T-helper 9 cell (primary cell): ENCODE measurements at places on chromosomes 4 and X.

DNA sequence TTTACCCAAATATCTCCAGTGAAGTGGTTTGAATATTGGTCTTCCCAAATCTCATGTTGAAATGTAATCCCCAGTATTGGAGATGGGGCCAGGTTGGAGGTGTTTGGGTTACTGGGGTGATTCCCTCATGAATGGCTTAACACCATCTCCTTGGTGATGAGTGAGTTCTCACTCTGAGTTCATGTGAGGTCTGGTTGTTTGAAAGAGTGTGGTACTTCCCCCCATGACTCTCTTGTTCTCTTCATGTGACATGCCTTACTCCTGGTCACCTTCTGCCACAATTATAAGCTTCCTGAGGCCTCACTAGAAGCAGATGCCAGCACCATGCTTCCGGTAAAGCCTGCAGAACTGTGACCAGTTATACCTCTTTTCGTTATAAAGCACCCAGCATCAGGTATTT lies 32.9 kb upstream of the OTUD4 start:
- no peak for DNase-seq

- DNase-seq, result no peak
Measured at GRCh38 chrX:38675856-38676255, 114.5 kb downstream of the TSPAN7 start.

DNA sequence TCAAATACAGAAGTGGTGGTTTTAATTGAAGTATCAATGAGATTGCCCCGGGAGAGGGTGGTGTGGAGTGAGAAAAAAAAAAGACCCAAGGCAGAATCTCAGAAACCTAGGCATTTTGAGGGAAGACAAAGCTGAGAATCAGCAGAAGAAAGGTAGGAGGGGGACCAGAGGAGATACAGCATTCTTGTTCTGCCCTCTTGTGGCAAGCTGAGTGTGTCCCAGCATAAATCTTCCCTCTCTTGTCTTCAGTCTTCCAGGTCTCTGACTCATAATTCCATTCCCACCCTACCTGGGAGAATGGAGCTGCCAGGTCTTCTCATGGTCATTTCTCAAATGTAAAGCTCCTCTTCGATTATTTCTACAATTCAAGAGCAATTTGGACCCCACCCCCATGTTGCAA lies 32.7 kb upstream of the MAGED1 start:
- no peak for DNase-seq

DNA sequence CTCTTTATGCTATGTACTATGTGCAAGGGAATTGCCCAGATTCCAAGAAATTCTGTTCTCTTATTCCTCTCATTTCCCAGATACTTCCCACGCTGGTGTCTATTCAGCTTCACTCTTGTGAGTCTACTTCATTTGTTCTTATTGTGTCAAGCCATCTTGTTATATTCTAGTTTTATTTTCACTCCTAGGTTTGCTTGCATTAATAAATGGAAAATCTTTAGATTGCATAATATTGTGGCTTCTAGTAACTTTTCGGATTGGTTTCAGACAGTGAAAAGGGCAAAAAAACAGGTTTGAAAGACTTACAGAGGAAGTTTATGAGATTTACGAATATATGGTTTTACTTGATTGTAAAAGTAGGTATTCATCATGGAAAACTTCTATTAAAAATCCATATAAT lies 128.4 kb downstream of the BTC start:
- no peak for DNase-seq

GRCh38 chr4:163332526-163333406 lies at the start of gene NPY1R:
TSS of gene NPY1R (minus strand) at chr4:163332596. CDS start at chr4:163326554, 6,042 bp downstream.
- DNase-seq, result no peak

DNA sequence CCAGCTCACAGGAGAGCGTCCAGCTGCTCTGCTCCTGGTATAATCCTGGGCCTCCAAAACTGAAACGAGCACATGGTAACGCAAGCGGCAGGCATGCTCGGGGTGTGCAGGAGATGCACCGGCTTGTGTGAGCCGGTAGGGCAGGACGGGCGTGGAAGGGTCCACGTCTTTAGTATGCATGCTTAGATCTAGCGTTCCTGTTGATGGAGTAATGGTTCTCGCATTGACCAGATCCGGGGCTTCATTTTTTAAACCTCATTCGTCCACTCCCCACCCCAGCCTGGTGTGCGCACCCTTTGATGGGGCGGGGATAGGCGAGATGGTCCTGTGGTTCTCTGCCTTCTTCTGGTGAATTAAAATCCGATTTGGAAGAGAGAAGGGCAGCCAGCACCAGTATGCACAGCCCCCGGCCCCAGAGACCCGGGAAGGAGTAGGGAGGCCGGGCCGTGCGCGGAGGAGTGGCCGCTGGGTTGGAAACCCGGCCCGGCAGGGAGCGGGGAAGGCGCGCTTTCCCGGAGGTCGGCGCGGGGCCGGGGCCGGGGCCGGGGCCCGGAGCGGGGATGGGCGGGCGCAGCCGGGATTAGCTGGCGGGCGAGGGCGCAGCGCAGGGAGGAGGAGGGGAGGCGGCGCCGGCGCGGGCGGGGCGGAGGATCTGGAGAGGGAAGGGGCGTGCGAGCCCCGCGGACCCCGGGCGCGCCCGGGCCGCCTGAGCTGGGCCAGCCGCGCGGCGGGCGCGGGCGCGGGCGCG lies 39.9 kb downstream of the FAM149A start:
- no peak for DNase-seq

DNA sequence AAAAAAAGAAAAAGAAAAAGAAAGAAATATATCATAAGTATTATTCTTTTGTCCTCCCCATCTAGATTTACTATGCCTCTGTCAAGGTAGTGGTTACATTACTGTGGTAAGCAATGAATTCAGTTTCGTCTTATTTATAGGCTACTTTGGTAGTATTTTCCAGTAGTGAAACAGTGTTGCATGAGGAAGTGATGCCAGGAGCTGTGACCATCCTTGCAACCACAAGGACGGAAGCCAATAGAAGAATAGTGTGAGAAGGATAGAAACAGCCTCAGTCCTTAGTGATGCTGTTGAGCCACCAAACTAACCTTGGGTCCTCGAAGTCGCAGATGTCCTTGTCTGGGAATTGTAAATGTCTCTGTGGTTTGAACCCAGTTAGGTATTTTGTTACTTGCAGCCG lies 328.5 kb downstream of the PPP3CA start:
- DNase-seq, result no peak

GRCh38 chrX:42149281-42149680 lies 225.9 kb upstream of the CASK start:
- no peak for DNase-seq

- DNase-seq, result no peak
Measured at GRCh38 chrX:35149517-35149916, 206.9 kb downstream of the FAM47B start.

GRCh38 chr4:141587897-141588296 lies 48.5 kb upstream of the IL15 start:
- DNase-seq, result no peak

- no peak for DNase-seq
Measured at GRCh38 chr4:53538756-53539155, 52.5 kb downstream of the LNX1 start.

GRCh38 chrX:107848591-107848990 lies 22.9 kb downstream of the MID2 start:
- no peak for DNase-seq

- DNase-seq, result no peak
Measured at GRCh38 chr4:111540671-111541070, 604.6 kb upstream of the FAM241A start.

GRCh38 chr4:119106036-119107000 lies 29.3 kb upstream of the MYOZ2 start:
- no peak for DNase-seq

- no peak for DNase-seq
Measured at GRCh38 chrX:121858867-121859647, 811.6 kb downstream of the GLUD2 start.

GRCh38 chr4:90099812-90100211 lies 27.4 kb upstream of the CCSER1 start:
- DNase-seq, result no peak

DNA sequence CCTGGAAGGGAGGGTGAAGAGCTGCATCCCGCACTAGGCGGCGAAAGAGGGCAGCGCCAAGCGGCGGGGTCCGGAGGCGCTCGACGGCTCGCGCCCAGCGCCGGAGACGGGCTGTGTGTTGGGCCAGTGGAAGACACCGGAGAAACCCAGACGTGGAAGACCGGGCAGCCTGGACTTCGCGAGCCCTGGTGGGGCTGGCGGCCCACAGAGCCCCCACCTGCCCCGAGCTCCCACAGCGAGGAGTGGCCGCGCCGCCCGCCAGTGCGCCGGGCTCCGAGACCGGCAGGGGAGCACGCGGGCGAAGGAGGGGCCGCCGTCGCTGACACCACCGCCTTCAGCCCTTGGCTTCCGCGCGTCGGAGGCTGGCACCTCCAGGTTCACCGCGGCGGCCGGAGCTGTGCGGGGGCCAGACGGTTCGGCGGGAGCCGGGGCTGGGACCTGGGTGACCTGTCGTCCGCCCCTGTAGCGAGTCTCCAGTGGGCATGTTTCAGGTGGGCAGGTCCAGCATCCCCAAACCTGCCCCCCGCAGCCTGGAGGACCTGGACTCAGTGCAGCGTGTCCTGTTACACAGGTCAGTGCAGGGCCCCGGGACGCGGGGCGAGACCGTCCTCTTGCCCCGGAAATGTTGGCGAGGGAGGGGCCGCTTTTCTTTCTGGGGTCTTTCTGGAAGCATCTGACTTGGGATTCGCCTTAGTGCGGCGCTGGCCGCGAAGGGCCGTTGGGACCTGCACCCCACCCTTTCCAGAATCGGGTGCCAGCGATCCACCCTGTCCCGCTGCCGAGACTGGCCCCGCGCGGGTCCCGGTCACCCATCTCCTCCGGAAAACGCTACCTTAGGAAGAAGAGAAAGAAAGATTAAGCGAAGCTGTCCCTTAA lies 9.6 kb upstream of the INTU start:
- no peak for DNase-seq

GRCh38 chr4:110970642-110971041 lies 347.8 kb upstream of the PITX2 start:
- DNase-seq, result no peak

GRCh38 chrX:78506248-78506647 lies 152.9 kb downstream of the RTL3 start:
- DNase-seq, result no peak

DNA sequence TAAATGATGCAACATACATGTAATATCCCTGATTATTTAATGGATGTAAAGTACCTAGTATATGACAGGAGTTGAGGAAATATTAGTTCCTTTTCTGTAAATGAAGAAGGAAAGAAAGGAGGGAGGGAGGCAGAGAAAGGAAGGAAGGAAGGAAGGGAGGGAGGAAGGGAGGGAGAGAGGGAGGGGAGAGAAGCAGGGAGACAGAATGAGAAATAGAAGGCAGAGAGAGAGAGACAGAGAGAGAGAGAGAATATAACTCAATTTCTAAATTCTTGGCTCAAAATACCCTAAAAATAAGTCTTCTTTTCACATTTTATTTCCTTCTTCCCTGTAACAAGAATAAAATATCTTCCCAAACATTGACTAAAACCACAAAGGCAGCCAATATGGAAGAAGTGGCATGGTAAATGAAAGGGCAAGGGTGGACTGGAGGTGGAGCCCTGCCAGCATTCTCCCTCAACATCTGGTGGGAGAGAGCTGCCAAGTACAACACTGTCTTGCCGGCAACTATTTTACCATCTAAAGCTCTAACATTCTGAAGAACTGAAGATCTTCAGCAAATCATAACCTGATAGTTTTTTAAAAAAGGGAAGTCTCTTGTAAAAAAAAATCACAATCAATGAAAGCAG lies 245.1 kb downstream of the PPP3CA start:
- DNase-seq, result no peak
